ENCODE measurements at places on chromosomes 1 and 21.

DNA sequence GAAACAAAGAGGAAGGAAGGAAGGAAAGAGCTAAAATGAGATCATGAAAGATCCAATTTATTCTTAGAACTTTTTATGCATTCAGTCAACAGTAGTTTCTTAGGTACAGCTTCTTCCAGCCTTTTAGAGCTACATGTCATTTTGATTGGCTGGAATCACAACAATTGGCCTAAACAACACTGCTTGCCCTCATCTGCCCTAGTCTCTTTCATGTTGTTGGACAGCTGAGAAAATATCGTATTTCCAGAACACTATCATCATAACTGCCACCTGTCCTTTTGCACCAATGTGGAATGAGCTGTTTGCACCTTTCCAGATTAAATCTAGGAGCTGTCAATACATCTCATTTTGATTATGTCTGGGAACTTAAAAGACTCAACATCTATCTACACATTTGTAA, 161.7 kb downstream of the TGFBR3 start:
- no peak for DNase-seq

DNA sequence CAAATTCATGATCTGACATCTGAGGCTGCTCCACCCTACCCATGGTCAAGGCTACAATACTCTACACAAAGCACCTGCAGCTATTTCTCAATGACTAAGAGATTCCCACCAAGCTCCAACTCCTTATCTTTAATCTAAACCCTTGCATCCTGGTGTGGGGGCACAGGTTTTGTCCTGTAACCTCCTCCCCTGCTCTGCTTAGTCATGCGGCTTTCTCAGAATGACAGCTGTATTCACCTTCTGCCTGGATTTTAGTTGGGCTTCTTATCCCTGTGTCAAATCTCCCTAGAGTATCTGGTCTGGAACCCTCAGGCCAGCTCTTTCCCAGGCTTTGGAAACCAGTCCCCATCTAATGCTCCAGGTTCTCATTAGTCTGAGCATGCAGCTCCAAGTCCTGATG, 159.0 kb downstream of the BARHL2 start:
- DNase-seq: no peak

DNA sequence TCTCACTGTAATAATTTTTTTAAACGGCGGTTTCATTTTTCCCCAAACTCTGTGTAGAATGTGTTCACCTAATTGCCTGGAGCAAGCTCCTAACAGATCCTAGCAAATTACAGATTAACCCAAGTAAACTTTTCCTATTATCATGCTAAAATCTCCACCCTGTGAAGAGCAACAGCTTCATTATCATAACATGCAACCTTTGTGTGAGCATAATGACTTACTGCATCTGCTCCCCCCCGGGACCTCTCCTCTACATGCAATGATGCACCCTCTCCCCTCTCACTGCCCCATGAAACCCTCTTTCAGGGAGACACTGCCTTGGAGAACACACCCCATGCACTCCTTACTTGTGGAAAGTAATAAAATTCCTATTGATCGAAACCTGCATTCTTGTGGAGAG, 717.0 kb upstream of the TMPRSS15 start:
- no peak for DNase-seq

DNA sequence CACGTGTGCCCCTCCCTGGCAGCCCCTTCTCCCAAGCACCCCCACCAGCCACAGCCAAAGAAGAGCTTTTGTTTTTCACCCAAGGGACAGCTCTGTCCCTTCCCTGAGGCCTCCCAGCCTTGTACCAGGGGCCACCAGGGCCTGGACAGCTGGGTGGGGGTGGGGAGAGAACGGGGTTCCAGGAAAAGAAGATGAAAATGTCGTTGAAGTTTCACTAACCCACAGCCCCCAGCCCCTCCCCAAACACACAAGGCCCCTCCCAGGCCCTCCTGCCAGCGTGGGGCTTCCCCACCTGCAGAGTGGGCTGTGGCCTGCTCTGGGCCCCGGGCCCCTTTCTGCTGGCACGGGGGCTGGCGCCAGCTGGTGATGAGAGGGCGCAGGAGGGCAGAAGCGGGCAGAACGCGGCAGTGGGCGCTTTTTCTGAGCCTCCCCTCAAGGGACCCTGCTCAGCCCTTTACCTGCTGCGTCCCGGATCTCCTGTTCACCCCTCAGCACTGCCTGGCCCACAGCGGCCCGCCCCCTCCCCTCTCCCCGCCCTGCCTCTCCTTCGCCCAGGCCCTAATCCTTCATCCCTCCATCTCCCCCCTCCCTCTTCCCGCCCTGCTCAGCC, 5.5 kb upstream of the ANKRD65 start:
- no peak for DNase-seq

- DNase-seq: no peak
Observed at GRCh38 chr21:39108291-39109162, 74.7 kb downstream of the PSMG1 start.

GRCh38 chr1:205346956-205347574, 9.7 kb downstream of the KLHDC8A start:
- DNase-seq: no peak

DNA sequence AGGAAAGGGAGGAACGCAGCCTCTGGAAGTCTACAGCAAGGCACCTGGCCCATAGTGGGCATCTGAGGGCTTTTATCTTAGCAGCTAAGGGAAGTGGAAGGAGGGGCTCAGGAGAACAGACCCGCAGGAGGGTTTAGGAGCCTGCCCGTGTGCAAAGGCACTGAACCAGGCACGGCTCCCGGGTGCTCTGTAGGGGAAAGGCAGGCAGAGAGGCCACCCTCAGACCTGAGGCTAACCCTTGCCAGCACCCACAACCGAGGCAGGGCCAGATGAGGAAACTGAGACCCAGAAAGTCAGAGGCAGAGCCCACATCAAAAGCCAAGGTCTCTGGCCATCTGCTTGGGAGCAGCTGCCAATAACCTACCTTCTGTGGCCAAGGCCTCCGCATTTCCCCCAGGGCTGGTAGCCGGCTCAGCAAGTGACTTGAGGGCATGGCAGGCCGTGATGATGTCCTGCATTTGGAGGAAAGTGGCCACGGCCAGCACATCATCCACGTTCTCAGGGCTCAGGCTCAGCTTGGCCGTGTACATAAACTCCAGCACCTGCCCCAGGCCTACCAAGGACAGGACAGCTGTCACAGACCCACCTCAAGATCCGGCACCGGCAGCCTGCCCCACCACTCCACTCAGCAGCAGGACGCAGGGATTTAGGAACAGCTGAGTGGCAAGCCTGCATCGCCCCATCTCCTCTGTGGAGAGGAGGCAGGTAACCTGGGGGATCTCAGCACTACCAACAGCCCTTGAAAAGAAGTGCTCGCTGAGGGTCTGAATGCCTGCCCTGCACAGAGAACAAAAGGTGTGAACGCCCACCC, 29.1 kb downstream of the ZBTB17 start:
- DNase-seq: no peak

DNA sequence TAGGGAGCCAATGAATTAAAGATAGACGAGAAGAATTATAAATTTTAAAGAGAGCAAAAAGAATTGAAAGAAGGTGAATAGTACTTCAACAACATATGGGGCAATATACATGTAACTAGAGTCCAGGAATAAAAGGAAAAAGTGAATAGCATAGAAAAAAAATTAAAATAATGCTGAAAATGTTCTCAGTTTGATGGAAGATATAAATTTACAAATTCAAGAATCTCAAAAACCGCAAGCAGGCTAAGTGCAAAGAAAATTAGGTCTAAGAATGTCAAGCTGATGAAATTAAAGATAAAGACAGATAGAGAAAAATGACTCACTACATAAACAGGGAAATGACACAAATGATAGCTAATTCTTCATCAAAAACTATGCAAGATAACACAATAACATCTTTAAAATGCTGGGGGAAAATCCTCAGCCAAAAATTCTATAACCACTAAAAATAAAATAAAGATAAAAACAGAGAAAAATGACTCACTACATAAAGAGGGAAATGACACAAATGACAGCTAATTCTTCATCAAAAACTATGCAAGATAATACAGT, 326.3 kb downstream of the TBX15 start:
- no peak for DNase-seq

DNA sequence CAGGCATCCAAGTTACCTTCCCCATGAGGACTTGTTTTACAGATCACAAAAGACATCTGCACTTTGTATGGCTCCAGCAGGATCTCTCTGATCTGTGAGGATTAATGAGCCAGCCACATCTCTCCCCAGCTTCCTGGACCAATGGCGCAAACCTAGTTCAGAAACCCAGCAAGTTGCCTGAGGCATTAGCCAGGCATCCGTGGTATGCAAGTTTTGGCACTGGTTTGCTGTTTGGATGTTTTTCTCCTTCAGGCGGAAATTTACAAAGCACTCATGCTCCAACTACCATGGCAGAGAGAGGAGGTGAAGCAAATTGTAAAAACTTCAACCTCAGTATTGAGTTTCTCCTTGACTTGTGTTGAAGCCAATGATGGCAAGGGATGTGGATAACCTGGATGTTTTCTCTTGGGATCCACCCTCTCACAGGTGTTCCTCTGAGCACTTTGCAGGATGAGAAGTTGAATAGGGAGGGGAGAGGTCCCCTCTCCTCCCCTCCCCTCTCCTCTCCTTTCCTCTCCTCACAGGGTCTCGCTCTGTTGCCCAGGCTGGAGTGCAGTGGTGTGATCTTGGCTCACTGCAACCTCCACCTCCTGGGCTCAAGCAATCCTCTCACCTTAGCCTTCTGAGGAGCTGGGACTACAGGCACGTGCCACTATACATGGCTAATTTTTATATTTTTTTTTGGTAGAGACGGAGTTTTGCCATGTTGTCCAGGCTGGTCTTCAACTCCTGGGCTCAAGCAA, 25.6 kb upstream of the ENO1 start:
- peak; percentile 7 for DNase-seq

- no peak for DNase-seq
Observed at GRCh38 chr1:202844259-202844658, 33.5 kb downstream of the PCAT6 start.

DNA sequence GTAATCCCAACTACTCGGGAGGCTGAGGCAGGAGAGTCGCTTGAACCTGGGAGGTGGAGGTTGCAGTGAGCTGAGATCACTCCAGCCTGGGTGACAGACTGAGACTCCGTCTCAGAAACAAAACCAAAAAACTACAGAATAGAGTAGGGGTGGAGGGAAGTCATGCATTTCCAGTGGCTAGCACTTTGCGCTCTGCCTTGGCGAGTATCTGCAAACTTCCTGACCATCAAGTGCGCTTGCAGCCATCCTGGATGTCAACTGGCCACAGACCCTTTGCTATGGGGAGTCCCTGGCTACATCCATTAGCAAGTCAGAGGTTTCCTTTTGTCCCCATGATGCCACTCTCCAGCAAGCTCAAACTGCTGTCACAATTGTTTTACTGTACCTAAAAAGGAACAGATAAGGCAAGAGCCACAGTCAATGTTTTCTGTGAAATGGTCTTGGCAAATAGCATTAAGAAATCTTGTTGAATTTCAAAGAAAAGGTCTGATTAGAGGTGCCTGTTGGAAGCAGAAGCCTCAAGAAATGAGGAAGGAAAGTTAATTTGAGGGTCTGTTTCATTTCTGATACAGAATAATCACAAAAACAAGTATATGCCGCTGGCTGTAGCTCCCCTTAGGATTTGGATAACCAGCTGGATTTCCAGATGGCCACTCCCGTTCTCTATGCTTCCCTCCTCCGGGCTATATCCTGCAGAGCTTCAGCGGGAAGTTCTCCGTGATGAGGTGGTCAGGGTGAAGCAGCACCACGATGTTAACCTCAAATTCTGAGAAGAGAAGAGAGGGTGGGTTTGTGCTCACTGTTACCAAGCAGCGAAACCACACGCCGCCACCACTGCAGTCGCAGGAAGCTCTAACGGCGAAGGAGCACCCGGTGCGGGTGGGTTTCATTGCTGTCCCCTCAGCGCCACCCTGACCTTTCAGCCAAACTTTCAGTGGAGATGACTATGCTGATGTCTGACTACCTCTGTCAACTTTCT, 42.0 kb downstream of the VPS26C start:
- no peak for DNase-seq

- no peak for DNase-seq
Observed at GRCh38 chr1:221310180-221310579, 430.9 kb downstream of the HLX start.

DNA sequence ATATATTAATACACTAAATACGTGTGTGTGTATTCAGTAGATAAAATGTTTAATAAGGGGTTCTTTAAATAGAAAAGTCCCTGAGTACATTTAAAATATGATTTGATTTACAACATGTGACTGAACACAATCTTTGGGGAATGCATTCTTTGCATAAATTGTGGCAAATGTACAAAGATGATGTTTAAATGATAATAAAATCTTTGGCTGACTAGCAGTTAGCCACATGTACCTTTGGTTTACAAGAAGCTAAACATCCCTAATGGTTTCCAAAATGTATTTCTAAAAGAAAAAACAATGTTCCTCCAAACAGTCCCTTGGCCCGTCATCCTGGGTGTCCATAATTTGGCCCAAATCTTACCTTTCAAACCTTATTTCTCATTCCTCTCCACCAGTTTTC, 106.4 kb upstream of the MARK1 start:
- DNase-seq: no peak

- no peak for DNase-seq
Observed at GRCh38 chr1:59409986-59410385, 113.1 kb downstream of the FGGY start.

DNA sequence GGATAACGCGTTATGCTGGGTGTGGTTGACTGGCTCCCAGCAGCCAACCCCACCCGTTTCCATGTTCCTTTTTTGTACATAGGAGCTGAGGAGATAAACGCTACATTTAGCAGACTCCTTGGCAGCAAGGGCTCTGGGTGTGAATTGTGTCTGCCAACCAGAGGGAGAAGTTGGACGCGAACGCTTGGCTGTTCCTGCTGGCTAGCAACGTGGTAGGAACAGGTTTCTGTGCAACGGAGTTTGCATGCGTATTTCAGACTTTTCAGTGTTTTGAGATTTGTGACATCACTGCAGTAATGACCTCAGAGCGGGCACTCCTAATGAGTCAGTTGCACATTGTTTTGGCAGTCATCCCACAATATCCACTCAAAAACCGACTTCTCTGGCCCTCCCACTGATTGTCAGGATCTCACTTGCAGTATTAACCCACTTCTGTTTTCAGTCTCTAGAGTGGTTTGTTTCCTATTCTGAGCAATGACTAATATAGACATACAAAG, 98.7 kb upstream of the RGS1 start:
- DNase-seq: peak; percentile 23

GRCh38 chr1:225886159-225887029, 2.6 kb downstream of the LEFTY1 start:
- no peak for DNase-seq

DNA sequence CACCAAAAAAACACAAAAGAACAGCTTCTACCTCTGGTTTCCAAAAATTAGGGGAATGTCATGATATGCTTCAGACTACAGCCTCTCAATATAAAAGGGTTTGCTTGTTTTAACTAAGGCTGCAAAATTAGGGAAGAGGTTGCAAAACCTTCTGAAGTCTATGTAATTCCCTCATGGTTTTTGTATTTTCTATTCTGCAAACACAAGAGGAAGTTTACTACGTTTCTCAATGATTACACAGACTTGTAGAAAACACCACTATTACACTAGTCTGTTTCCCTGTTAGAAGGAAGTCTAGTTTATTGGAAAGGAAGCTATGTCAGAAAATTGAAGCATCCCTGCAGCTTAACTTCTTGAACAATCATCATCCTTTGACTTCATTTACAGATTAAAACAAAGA, 229.7 kb upstream of the FMN2 start:
- DNase-seq: no peak

Measured in anterior cingulate cortex (tissue), 58 donors.